ENCODE measurements at places on chromosomes 6 and 20. TPM values are rescaled to one million over a fixed set of nuclear protein-coding genes. Genes with fewer than 3 reads are reported as not detected.

Gene TAGAP
- total RNA-seq: 0.13 TPM

Gene SUMO4
- 1.1 TPM for total RNA-seq

Gene RPS10
- total RNA-seq: 1,363 TPM

Gene ASIP
- not detected for total RNA-seq

Gene LGSN
- not detected for total RNA-seq

Gene RAET1L
- not detected for total RNA-seq

Gene ATP6V1G2
- 0.98 TPM for total RNA-seq

Gene CDH4
- not detected for total RNA-seq

Gene TRIM10
- total RNA-seq: not detected

Gene ID1
- total RNA-seq: 152 TPM

Gene WFDC8
- not detected for total RNA-seq

Gene EDN3
- not detected for total RNA-seq

Gene DDO
- 0.39 TPM for total RNA-seq

Gene MCHR2
- not detected for total RNA-seq

Gene HLA-DOA
- 0.08 TPM for total RNA-seq

Gene TMEM170B
- 1.3 TPM for total RNA-seq

Gene PPP1R14C
- total RNA-seq: not detected

Gene HUS1B
- total RNA-seq: 0.74 TPM

Gene BMP7
- total RNA-seq: 11.5 TPM

Gene RAD21L1
- total RNA-seq: 1.0 TPM

Gene DEFB119
- total RNA-seq: not detected

Gene RARS2
- 38.3 TPM for total RNA-seq

Gene KHDC3L
- not detected for total RNA-seq

Gene MTFR2
- total RNA-seq: 12.8 TPM

Gene AIG1
- 23.9 TPM for total RNA-seq

Gene BTBD3
- 27.6 TPM for total RNA-seq

Gene SLC23A2
- total RNA-seq: 14.6 TPM

Gene GMPR
- total RNA-seq: 3.5 TPM

Gene HSPA12B
- total RNA-seq: 0.21 TPM

Gene CNBD2
- total RNA-seq: 3.7 TPM

Gene PRPH2
- not detected for total RNA-seq

Gene PPP1R3G
- 0.44 TPM for total RNA-seq

Gene UST
- 0.15 TPM for total RNA-seq

Gene DOK5
- 0.18 TPM for total RNA-seq

Gene TINAG
- total RNA-seq: not detected

Gene TGM3
- total RNA-seq: not detected

Gene EFCAB8
- 1.1 TPM for total RNA-seq

Gene CST4
- total RNA-seq: not detected
